Suppressor macrophage (primary cell): ENCODE measurements at places on chromosomes 4 and X.

DNA sequence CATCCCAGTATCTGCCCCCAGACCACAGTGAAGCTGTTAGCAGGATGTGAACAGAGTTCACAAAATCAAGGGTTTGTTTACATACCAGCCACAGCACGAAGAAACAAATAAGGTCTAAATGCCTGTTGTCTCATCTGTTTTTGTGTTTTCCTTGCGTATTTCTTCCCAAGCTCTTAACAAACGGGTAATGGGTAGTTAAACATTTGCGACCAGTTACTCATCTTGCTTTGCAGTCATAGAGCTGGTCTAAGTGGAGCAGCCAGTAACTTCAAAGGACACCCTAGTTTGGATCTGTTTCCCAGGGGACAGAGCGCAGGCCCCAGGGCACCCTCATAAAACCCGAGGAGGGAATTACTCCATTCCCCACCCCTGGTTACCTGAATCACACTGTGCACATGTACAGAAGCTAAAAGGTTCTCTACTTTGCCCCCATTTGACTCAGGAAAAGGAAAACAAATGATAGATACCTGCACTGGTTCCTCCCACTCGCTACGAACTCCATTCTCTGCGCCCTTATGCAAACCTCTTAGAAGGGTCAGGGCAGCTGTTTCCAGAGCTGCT is 68.8 kb downstream of the MAML3 start:
- DNase-seq = no peak

- no peak for DNase-seq
These were observed 125.8 kb upstream of the SLC7A11 start for GRCh38 chr4:138367942-138368341.

DNA sequence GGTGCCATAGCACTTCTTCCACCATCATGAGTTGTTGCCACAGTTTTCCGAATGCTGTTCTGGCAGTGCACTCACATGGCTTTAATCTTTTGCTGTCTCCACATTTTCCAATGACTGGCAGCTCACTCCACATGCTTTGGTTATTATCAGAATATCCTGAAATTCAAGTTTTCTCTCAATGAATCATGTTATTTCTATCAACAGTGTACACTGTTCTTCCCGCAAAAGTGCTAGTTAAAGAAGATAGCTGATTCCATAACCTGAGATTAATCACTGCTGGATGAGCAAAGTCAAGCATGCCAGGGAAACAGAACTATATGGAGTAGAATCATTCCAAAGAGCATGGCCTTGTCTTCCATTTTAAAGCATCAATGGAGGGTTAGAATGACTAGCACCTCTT is 14.6 kb upstream of the IL13RA2 start:
- DNase-seq = no peak

GRCh38 chrX:134654398-134655012 is 3.8 kb downstream of the PLAC1 start:
- DNase-seq = no peak

GRCh38 chr4:175070444-175070843 is 152.3 kb downstream of the ADAM29 start:
- no peak for DNase-seq

- DNase-seq = peak; percentile 0
These were observed 52.1 kb downstream of the KLHL34 start for GRCh38 chrX:21606002-21606401.

DNA sequence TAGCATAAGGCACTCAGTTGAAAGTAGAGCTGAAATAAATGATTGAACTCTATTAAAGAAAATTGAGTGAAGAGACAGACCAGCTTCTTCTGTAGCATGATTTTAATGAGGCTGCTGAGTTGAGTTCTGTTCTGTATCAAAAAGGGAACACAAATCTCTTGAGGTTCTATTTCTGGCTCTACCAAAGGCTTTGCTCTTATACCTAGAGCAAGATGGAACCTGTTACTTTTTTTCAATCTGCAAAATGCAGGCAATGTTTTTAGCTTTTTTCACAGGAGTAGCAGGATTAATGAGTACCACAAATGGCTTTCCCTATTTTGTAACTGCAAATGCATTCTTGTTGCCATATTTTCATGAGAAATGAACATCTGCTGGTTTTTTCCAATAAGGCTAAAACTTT is 4.2 kb upstream of the ERVMER34-1 start:
- DNase-seq = no peak

DNA sequence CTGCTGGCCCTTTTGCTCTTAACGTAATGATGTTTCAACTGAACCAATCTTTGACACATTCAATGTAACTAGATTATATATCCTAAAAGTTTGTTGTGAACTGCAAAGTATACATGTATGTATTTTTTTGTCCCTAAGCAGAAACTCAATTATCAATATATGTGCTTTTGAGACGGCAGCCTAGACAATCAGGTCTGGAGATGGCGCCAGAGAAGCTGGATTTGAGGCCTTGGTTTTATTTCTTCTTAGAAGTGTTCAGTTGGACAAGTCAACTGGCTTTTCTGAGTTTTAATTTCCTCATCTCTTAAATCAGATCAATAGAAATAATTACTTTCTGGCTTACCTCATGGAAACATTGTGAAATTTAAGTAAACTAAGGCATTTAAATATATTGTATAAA is 62.5 kb downstream of the DCAF8L1 start:
- peak; percentile 35 for DNase-seq

- no peak for DNase-seq
These were observed 21.4 kb upstream of the IL15 start for GRCh38 chr4:141614878-141615586.
